ENCODE measurements at places on chromosomes 3 and 15.

- DNase-seq = no peak
Measured at GRCh38 chr3:74119221-74119620, 494.5 kb upstream of the PDZRN3 start.

DNA sequence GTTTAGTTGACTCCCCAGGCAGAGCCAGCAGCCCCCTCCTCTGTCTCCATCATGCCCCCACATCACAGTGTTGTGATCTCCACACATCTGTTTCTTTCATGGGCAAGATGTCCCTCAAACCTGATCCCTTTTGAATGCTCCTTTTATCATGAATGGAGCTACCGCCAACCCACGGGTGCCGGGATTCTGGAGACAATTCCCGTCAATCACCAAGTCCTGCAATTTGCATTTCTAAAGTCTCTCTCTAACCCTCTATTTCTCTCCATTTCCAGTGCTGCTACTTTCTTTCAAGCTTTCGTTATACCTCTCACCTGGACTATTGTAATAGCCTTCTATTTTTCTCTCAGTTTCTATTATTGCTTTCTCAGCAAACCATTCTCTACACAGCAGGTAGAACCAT is 89.7 kb upstream of the CCNL1 start:
- DNase-seq = no peak

DNA sequence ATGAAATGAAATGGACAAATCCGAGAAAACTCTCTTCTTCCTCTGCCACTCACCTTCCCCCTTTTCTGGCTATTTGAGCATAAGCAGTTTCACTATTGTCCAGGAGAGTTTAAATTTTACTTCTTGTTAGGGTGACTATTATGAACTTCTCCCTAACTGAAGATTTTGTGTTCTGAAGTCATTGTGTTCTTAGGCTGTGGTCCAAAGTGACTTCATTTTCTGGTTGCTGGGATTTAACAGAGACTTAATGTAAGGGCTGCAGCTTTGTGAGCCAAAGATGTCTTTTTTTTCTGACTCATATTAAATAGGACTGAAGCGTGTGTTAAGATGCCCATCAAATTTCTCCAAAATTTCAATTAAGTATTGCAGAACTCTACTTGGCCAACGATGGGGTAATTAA is 46.5 kb upstream of the FSTL1 start:
- no peak for DNase-seq

GRCh38 chr3:160695915-160696327 is 19.0 kb downstream of the ARL14 start:
- no peak for DNase-seq

- DNase-seq = no peak
Measured at GRCh38 chr3:129503471-129504291, 24.8 kb upstream of the RHO start.

- DNase-seq = no peak
Measured at GRCh38 chr15:69393831-69394491, 20.2 kb upstream of the KIF23 start.

DNA sequence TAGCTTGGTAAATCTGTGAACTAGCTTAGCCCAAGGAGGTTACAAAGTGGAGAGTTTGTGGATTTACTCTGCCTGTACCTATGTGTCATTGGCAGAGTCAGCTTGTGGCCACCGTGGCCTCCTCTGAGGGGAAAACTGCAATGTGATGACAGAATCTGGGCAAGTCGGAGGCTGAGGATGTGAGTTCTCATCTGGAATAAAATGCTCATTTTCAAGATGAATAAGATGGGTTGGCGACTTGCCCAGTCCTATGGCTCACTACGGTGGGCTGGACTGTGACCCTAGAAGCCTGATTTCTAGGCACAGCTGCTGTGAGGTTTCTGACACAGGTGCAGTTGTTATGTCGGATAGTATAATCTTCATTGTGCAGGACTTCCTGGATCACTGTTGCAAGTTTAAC is 83.7 kb downstream of the ETV5 start:
- DNase-seq = no peak
